Fibroblast of upper back skin (primary cell): ENCODE measurements at places on chromosomes 3 and 15.
A peak's percentile ranks its signal among the peaks of the same experiment; 100 is the strongest.

- no peak for DNase-seq
Observed at GRCh38 chr3:197790033-197790432, 1.0 kb upstream of the LRCH3 start.

- no peak for DNase-seq
Observed at GRCh38 chr3:41163421-41163820, 35.9 kb upstream of the CTNNB1 start.

- DNase-seq, result no peak
Observed at GRCh38 chr3:74387111-74387735, 227.2 kb downstream of the CNTN3 start.

- DNase-seq, result no peak
Observed at GRCh38 chr3:197028728-197029510, 698 bp downstream of the MELTF start.

DNA sequence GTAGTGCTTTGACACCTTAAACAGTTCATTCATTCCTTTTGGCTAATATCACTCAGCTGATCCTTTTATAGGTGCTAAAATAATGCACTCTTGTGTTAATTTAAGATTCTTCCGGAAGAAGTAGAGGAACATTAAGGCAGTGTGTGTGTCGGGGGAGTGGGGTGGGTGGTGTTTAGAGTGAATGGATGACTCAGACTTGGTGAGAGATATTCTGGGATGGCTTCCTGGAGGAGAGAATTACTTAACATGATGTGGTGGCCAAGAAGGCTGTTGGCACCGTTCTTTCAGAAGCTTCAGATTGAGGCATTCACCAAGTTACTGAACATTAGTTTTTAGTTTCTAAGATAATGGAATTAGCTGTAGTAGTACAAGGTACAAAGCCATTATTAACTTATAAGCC is 125.6 kb upstream of the ROPN1 start:
- DNase-seq, result peak; percentile 72

- DNase-seq, result no peak
Observed at GRCh38 chr3:42926310-42926709, 20.4 kb downstream of the ZNF662 start.

GRCh38 chr3:33377931-33378330 is 62.3 kb downstream of the UBP1 start:
- DNase-seq, result peak; percentile 48

GRCh38 chr3:12017516-12017915 is 13.3 kb downstream of the SYN2 start:
- no peak for DNase-seq

DNA sequence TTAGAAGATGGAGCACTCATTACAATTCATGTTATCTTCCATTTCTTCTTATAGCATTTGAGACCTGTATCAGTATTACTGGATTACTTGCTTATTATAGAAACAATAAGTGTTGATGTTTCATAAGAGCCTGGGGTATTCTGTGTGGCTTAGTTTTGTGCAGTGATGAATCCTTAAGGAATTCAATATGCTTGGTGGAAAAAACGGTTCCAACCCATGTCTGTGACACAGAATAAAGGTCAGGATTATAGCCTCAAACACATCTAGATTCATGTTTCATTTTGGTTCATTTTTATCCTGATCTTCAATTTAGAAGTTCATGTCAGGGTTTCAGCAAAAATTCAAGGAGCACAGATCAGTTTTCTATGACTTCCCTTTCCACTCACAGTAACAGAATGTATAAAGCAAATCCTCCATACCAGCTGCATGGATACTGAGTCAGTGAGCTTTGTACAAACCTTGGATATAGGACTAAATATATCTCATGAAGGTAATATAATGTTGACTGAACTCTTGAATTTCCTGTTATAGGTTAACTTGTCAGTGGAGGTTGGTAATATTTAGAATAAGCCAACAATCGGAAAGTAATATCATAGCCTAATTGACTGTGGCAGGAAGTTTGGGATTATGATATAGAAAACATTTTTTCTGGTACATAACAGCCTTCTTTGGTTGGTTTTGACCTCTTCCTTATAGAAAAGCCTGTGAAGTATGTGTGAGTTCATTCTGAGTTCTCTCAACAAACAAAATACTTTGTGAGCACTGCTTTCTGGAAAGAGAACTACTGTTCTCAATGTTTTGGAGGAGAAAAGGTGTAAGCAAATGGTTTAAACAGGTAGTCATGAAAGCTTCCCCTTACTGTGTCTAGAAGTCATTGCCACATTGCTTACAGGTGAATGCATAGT is 218.2 kb upstream of the TPM1 start:
- peak; percentile 80 for DNase-seq

DNA sequence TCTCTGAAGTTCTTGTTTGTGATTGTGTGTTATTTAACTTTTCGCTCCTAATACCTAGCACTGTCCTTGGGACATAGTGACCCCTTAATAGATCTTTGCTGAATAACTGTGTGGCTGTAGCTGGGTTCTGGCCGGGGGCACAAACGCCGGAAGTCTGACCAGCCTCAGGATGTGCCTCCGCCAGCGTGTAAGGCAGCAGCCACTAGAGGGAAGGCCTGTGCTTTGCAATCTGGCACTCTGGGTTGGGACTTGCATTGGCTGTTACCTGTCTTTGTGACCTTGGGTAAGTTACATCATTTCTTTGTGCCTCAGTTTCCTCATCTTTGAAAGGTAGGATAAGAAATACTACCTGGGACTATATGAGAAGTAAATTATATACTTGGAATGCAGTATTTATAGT is 158.7 kb downstream of the GHSR start:
- no peak for DNase-seq

GRCh38 chr3:17752876-17753631 is 10.6 kb upstream of the TBC1D5 start:
- DNase-seq, result no peak

DNA sequence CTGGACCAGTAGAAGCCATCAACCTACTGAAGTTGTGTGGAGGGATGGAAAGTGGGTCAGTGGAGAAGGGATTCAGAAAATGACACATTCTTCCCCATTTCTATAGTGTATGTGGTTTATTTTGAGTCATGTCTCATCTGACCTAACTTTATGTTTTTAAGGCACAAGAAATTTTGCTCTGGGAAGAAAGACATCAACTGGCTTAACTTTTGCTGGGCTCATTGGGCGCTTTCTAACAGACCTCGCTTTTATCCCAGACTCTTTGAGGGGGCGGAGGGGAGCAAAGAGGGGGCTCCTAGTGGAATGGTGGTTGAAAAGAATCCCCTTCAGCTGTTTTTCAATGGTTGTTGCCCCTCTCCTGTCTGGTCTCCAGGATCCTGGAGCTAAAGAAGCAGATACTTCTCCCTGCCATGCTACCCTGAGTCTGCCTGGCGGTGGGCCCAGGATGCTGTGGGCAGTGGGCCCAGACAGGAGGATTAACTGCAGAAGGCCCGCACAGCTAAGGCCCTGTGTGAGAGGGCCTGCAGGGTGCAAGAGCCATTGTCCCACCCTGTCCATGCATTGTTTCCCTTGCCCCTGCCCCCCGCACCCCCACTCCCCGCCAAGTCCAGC is 14.5 kb downstream of the CSRNP1 start:
- DNase-seq, result peak; percentile 59

DNA sequence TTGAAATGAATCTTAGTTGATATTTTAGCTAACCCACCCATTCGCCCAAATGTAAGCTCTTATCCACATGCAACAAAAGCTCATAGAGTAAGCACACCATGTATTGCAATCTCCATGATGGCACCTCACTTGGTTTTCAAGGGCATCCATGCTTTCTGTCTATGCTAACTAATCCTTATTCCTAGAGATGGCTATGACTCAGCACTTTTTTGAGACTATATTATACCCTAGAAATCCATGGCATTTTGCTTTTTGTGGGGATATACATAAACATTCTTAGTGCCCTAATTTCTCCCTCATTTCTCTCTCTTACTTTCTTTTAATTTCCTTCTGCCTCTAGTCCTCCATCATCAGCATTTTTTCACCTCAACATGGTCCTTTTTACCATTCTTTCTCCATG is 168.5 kb upstream of the STT3B start:
- DNase-seq, result no peak
